CD8-positive, alpha-beta memory T cell (primary cell): ENCODE measurements at places on chromosomes 13 and 19. TPM values are rescaled to one million over a fixed set of nuclear protein-coding genes. Genes with fewer than 3 reads are reported as not detected.

The ZNF540 gene
- polyA plus RNA-seq, result 4.9 TPM

The KL gene
- polyA plus RNA-seq, result not detected

The ACER1 gene
- polyA plus RNA-seq, result 2.4 TPM

The ENOX1 gene
- not detected for polyA plus RNA-seq

The ZNF66 gene
- 4.4 TPM for polyA plus RNA-seq

DNA sequence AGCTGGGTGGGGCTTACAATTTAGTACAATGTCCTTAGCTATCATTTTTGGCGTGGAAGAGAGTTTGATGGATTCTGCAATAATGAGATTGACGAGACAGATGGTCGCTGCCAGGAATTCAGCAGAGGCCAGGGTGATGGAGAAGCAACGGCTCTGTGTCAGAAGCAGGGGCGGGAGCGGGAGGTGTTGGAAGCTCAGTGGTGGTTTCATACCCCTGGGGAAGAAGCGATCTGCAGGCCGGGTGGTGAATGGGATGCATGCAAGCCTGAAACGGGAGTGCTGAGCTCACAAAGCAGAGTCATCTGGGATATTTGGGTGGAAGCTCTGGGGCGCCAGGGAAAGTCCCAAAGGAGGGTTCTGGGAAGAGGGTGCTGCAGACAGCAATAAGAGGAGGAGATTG lies 370.8 kb downstream of the ZNF536 start:
- no peak for DNase-seq

GRCh38 chr13:30140973-30141372 lies 166.4 kb downstream of the KATNAL1 start:
- DNase-seq, result no peak

DNA sequence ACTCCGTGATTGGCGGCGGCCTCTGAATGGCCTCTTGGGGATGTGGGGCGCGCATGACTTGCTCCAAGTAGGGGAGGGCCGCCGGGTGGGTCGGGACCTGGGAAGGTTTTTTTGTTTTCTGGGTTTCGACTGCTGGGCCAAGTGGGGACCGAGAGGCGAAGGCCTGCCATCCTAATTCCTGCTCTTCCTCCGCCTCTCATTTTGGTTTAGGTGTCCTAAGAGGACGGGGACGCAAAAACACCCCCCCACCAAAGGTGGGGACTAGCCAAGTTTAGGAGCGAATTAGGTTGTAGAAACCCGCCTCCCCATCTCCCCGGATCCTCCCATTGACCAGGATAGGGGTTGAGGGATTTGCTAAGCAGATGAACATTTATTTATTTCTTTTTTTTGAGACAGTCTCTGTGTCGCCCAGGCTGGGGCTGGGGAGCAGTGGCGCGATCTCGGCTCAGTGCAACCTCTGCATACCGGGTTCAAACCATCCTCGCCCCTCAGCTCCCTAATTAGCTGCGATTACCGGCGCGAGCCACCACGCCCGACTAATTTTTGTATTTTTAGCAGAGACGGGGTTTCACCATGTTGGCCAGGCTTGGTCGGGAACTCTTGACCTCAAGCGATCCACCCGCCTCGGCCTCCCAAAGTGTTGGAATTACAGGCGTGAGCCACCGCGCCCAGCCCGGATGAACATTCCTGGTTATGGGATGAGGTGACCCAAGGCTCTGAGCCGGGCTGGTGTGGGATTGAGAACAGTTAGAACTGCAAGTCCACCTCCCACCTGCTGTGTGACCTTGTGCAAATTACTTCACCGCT lies 838 bp downstream of the PPP2R1A start:
- DNase-seq, result no peak
